ENCODE measurements at places on chromosomes 5 and 9.

DNA sequence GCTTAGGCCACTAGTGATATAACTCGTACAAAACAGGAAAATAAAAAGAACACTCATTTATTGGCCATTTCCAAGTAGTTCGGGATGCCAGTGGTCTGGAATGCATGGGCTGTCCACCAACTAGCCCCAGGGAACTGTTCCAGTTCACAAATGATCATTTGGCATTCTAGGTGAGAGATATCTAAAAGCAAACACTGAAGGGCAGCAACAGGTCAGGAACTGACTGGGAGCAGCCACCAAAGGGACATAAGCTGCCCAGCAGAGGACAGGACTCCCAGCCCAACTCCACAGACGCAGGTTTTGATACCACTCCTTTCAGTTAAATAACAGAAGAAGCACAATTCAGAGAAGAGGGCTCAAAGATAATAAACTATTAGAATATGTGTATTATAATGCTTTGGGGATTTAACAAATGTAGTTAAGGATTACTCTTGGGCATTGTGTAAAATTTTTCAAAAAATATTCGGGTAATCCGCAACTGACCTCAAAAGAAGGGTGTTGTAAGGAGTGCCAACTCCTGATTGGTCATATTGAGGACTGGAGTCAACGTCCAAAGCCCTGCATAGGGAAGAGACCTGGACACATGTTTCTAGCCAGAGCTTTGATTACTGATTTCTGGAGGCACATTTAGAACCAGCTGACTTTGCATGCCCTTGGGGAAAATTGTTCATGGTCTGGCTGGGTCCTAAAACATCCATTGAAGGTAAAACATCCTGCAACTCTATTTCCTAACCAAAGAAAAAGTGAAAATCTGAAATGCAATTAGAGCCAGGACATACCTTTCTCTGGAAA, 320.0 kb downstream of the DNAH5 start:
- no peak for DNase-seq

DNA sequence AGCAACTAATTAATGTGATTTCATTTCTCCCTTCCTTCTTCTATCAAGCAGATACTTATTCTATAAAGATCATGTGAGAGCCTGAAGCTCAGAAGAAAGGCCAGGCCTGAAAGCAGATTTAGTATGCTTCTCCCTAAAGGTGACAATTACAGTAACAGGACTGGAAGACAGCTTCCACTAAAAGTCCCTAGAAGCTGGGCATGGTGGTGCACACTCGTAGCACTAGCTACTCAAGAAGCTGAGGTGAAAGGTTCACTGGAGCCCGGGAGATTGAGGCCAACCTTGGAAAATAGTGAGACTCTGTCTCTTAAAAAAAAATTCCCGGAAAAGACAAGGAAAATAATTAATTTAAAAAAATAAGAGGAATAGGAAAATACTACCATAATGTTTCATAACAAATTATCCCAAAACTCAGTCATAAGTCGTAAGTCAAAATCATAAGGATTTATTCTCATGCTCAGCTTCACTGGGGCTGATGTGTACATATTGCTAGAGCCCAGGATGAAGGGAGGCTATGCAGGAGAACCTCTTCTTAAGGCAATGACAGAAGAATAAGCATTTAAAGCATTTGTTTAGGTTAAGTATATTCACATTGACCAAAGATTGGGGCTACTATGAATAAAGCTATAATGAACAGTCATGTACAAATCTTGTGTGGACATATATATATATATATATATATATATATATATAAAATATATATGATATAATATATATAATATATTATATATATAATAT, 210.8 kb upstream of the SMARCA2 start:
- no peak for DNase-seq

DNA sequence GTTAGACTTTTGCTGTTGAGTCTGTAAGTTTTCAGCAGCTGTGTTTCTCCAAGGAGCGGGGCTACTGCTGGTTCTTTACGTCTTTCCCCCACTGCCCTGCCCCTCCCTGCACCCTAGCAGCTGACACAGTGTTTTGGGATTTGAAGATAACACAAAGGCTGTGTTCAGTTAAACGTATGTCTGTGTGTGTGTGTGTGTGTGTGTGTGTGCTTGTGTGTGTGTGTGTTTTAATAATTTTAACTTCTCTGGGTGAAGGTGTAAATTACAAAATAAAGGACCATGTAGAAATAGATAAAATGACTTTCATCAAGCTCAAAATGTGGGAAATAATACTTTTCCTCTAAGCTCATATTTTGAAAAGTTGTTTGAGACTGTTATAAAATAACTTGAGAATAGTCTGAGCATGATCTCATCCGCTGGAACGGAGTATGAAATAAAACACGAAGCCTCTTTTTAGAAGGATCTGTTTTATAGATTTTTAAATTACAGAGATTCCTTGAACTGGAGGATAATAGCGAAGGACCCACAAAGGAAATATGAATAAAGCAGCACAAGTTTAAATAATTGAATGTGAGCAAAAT, 10.9 kb downstream of the ABL1 start:
- DNase-seq, result no peak

GRCh38 chr5:114391321-114391720, 29.5 kb downstream of the KCNN2 start:
- no peak for DNase-seq

DNA sequence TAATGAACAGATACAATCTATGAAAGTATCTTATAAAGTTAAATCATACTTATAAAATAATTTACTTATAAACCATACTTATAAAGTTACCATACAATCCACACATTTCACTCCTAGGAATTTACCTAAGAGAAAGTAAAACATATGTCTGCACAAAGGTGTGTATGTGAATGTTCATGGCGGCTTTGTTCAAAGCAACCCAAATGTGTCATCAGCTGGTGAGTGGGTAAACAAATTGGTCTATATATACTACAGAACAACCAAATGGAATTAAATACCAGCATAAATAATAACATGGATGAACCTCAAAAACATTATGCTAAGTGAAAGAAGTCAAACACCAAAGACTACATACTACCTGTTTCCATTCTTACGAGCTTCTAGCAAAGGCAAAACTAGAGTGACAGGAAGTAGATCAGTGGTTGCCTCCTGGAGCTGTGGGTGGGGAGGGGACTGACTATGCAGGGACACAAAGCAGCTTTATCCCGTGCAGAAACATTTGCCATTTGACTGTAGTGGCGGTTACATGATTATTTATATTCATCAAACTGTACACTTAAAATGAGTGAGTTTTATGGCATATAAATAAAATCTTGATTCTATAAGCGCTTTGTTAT, 10.6 kb downstream of the TRAF1 start:
- no peak for DNase-seq

DNA sequence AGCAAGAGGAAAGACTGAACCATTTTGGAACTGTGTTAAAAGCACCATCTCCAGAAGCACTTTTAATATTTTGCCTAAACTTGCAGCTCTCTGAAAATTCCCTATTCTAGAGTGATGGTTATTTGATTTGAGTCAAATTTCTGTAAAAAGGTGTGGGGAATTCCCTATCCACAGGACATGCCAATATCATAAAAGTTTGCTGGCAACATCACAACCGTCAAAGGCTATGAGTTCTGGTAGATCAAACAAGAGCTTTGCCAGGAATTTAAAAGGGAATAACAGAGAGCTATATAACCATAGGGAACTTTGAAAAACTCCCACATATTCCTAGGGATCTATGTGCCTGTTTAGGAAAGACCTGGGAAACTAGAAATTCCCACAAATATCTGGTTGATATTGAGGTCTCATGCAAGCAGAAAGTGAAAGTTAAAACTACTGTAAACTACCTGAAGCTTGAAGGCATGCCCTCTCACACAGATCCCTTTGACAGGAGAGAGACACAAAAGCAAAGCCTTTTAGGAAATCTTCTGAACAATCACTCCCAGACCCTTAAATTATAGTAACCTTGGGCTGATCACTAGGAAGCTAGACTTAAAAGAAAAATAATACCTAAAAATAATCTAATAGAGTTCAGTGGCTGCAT, 549.9 kb downstream of the ANXA1 start:
- DNase-seq, result no peak

- DNase-seq, result no peak
Measured at GRCh38 chr9:77832639-77833038, 184.5 kb upstream of the GNA14 start.

GRCh38 chr9:93161786-93162562, 22.0 kb upstream of the WNK2 start:
- DNase-seq, result no peak

- DNase-seq, result peak; percentile 62
Measured at GRCh38 chr5:143008809-143009521, 238.8 kb downstream of the ARHGAP26 start.

- DNase-seq, result no peak
Measured at GRCh38 chr9:99693888-99694287, 127.8 kb upstream of the NR4A3 start.

- DNase-seq, result no peak
Measured at GRCh38 chr5:11104210-11104609, 343.2 kb upstream of the DAP start.

DNA sequence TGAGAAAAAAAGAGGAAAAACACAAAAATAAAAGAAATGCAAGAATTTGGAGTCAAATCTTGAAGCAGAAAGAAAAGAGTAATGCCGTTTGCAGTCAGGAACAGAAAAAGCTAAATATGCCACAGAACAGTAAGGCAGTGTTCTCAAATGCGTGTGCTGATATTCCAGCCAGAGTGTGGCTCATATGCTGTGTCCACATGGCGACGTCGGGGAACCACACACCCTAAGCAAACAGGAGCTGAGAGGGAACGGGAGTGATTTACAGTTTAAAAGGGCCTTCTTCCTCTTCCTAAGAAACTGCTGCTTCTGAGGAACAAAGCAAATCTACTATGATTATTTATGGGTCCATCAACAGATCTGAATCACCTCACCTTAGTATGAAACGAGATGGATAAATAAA, 42.7 kb downstream of the DDX31 start:
- no peak for DNase-seq

- no peak for DNase-seq
Measured at GRCh38 chr5:81140441-81140840, 92.7 kb upstream of the CKMT2 start.

All from stimulated activated CD4-positive, alpha-beta T cell treated with anti-CD3 and anti-CD28 coated beads, Interleukin-1b, Interleukin-23, amount 100 ng/mL, for 24 hours (primary cell).